H9 (cell line): ENCODE measurements at places on chromosomes 7 and 10.
A peak's percentile ranks its signal among the peaks of the same experiment; 100 is the strongest.

DNA sequence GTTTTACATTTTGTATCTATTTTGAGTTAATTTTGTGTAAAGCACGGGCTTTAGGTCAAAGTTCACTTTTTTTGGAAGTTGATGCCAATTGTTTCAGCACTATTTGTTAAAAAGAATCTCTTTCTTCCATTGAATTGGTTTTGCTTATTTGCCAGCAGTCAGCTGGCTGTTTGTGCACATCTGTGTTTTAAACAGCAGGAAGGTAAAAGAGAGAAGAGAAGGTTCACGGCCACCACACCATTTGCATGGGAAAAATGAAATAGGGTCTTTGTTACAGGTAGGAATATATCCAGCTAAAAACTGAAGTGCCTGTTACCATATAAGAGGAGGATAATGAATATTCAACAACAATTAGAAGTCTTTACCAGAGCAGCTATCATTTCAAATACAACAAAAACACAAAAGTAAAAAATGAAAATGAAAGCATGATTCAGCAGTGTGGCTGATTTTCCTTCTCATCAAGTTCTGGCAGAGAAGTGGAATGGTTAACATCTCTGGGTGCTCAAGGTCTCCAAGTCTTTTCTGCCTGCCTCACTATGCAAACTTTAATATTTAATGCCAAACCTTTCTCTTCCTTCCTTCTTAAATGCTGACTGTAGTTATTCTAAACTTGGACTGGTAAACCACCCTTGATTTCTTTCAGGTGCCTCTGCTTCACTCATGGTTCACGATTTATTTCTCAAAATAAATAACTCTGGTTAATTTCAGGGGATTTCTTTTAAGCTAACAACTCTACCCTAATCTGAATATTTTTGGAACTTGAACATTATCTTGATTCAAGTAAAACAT lies 841.5 kb downstream of the GRM8 start:
- no peak for DNase-seq

DNA sequence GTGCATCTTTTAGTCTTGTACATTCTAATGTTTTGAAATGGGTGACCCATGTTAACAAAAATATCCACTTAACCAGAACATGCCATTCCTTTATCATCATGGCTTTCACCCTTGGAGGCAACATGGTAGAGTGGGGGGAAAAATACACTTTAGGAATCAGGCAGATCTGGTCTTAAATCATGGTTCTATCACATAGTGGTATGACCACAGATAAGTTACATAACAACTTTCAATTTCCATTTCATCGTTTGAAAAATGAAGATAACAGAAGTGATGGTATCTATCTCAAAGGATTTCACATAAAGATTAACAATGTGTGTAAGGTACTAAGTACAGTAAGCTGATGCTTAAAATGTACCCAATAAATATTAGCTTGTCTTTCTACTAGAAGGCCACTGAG lies 19.0 kb downstream of the TMEM168 start:
- DNase-seq = no peak

DNA sequence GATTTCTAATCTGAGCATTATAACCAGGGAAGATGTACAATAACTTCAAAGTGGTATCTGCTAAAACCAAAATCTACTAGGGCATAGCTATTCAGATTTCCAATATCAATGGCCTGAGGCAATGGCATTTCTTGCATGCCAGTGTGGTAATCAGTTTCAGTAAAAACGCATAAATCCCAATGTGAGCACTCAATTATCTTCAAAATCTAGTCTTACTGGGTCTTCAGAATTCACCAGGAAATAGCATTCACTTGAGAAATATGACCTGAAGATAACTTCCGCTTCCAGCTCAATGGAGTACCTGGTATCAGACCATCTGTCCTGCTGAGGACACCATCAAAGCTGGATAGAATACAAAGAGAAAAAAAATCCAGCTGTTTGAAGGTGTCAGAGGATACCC lies 72.4 kb downstream of the TRIL start:
- no peak for DNase-seq

DNA sequence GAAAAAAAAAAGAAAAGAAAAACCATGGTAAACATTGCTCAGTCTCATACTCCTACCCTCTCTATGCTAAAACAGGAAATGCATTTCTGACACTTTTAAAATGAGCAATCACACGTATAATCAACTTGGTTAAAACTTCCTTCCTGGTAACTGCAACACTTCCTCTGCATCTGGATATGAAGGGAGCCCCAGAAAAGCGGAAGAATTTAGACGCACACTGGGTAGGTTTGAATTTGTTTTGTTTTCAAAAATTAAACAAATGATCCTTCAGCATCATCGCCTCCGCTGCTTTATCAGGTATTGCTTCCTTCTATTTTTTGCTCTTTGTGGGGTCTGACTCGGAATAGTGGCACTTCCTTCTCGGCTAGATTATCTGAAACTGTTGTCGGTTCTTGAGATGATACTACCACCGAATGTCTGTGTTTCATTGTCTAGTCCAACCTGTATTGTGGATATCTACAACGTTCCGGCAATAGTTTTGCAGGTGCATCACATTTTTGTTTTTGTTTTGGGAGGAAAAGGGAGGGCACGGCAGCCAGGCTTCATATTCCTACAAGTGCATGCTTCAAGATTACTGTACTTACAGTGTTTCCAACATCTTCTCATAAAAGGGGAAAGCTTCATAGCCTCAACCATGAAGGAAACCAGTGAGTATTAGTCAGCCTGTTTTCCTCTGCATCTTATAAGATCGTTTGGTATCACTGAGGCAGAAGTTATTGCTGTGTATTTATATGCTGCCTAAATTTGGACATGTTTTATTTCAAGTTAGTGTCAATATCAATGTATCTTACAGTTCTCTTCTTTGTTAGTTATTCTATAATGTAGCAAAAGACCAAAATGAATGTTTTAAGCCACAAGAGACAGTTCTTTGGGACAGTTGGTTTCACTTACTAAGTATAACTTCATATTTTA lies at the start of gene PIK3CG:
PIK3CG (plus strand) TSS at position 153 of the 912 bp plus-strand sequence. CDS start 2,280 bp downstream, outside the sequence.
- no peak for DNase-seq

DNA sequence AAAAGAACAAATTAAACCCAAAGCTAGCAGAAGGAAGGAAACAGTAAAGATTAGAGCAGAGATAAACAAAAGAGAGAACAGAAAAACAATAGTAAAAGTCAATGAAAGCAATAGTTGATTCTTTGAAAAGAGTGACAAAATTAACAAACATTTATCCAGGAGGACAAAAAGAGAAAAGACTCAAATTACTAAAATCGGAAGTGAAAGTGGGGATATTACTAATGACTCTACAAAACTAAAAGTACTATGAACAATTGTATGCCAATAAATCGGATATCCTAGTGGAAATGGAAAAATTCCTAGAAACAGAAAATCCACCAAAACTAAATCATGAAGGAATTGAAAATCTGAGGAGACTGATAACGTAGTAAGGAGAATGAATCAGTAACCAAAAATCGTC lies 96.3 kb downstream of the SNX13 start:
- no peak for DNase-seq

- no peak for DNase-seq
Measured at GRCh38 chr7:26550492-26550891, 258.8 kb downstream of the SNX10 start.

- no peak for DNase-seq
Measured at GRCh38 chr10:18551473-18551872, 99.9 kb downstream of the NSUN6 start.

DNA sequence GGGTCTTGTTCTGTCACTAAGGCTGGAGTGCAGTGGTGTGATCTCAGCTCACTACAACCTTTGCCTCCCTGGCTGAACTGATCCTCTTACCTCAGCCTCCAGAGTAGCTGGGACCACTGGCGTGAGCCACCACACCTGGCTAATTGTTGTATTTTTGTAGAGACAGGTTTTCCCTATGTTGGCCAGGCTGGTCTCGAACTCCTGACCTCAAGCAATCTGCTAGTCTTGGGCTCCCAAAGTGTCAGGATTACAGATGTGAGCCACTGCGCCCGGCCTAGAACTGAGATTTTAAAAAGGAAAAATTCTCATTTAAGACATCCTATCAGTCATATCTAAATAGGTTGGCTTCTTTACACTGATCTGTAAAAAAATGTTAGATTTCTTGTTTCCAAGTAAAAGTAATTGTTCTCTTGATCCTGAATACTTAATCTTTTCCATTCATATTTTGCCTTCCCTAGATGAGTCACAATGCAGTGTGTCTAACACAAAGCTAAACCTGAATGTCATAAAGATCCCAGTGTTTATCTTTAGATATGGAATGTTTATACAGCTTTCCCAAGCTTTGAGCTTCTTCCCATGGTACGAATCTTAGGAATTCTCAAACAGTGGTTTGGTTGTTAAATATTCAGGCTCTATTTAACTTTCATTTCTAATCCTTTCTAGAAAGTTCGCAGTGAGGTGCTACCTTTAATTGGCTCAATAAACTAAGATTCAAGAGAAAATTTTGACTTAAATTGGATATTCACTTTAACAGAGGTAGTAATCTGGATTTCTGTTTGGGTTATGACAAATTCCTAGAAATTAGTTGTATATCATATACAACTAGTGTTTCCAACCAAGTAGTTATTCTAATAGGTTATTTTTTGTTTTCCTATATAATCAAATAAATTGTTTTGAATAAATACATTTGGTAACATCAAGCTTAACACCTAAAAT lies 12.1 kb upstream of the LAMB1 start:
- no peak for DNase-seq

DNA sequence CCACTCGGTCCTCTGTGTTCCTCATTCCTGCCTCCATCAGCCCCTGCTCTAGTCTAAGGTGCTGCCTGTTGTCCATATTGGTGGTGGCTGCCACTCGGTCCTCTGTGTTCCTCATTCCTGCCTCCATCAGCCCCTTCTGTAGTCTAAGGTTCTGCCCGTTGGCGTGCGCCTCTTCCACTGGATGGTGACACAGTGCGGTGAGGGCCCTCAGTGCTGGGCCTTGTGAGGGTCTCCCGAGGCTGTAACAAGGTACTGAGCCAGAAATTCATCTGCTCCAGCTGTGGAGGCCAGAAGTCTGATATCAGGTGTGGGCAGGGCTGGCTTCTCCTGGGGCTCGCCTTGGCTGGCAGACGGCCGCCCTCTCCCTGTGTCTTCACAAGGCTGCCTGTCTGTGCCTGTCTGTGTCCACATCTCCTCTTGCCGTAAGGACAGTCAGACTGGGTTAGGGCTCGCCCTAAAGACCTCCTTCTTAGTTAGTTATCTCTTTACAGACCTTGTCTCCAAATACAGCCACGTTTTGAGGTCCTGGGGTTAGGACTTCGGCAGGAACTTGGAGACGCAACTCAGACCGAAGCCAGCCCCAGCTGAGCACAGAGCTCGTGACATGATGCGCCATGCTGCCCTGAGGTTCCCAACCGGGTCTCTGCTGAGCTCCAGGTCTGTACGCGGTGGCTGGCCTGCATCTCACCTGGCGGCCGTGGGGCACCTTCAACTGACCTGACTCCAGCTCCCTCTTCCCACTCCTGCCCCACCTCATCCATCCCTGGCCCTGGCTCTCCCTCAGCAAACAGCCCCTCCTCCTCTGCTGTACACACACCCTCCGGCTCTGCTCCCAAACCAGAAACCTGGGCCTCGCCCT lies 181.4 kb upstream of the SHH start:
- DNase-seq = peak; percentile 20

DNA sequence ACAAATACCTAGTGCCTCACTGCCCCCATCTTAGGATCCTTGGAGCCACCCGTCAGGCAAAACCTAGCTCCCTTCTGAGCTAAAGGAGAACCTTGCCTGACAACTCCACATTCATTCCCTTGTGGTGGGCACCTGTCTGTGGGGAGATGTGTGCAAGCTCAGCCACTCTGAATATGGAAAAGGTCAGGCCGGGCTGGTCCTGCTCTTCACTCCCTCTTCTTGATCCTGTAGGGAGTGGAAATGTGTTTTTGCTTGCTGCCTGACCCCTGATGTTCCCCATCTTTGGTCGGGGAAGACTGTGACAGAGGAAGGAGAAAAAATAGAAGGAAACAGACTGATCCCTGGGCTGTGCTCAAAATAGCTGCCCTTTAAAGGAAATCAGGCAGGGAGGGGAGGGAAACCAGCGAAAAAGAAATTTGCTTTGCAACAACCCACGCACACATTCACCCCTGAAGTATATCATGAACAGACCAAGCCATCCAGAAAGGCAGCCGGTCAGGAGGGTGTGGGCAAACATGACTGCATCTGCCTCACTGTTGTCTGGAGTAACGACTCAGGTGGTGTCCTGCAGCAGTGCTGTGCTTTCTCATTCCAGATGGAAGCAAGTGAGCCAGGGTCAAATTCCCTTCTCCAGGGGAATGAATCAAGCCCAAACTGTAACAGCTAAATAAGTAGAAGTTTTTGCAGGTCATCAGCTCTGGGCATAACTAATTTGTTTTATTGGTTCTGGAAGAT lies 74.0 kb downstream of the SCRN1 start:
- no peak for DNase-seq

DNA sequence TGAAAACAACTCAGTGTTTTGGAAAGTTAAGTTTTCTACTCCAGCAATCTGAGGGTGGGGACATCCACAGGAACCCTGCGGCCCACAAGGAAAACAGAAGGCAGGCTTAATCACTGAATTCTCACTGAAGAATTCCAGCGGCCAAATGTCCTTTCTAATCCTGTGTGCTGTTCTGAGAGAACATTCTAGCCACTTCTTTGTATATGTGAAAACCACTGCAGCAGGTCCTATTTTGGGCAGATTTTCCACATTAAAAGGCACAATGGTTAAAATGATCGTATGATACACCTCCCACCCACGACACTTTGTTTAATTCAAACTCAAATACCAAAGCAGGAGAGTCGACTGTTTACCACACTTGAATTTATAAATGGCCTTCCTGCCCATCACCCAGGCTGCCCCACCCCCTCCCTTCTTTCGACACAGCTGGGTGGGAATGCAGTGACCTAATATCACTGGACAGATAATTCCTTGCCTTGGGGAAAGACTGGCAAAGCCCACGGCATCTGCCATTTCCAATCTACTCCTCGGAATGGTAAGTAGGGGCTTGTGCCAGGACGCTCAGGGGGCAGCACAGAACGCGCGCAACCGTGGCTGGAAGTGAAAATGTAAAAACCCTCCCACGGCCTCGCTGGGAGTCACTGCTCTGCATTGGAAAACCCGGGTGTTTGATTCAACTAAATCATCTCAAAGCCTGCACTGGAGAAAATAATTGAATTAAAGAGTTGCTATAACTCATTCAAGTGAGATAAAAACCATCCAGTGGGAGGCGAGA lies 67.0 kb downstream of the CTBP2 start:
- no peak for DNase-seq

DNA sequence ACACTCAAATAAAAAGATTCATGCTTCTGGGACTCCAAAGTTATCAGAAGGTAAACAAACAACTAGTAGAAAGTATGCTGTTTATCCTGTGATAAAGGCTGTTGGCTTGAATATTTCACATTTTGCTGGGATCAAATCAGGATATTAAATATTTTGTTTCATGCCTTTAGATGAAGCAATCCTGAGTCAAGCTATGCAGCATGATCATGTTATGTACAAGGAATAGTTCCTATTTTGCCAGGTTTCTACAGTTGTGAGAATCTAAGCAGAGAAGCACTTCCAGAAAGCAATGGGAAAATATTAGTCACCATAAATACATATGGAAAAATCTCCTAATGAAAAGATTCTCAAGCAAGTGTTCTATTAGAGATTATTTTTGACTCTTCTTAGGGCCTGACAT lies 262.8 kb upstream of the PCDH15 start:
- DNase-seq = no peak
